NCI-H1092 treated with DMSO at 0.1 percent for 48 hours (cell line): ENCODE measurements at places on chromosomes 16 and 17.
A peak's percentile ranks its signal among the peaks of the same experiment; 100 is the strongest.

DNA sequence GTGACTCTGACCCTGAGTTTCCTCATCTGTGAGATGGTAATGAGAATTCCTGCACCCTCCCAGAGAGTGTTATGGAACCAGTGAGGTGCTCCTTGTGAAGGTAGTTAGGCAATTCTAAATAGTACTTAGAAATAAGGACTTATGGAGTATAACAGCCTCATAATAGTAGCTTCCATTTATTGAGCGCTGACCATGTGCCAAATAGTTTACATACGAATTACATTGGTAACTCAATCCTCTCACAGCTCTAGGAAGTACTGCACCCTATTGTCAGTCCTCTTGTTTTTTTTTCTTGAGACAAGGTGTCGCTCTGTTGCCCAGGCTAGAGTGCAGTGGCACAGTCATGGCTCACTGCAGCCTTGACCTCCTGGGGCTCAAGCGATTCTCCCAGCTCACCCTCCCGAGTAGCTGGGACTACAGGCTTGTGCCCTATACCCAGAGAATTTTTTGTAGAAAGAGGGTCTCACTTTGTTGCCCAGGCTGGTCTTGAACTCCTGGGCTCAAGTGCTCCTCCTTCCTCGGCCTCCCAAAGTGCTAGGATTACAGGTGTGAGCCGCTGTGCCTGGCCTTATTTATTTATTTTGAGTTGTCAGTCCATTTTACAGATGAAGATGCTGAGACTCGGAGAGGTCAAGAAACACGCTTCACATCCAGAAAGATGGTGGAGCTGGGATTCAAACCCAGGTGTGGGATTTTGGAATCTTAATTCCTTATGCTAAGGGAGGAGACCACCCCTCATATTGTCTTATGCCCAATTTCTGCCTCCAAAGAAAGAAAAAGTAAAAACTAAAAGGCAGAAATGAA lies 2.9 kb downstream of the TNS4 start:
- DNase-seq = peak; percentile 9

DNA sequence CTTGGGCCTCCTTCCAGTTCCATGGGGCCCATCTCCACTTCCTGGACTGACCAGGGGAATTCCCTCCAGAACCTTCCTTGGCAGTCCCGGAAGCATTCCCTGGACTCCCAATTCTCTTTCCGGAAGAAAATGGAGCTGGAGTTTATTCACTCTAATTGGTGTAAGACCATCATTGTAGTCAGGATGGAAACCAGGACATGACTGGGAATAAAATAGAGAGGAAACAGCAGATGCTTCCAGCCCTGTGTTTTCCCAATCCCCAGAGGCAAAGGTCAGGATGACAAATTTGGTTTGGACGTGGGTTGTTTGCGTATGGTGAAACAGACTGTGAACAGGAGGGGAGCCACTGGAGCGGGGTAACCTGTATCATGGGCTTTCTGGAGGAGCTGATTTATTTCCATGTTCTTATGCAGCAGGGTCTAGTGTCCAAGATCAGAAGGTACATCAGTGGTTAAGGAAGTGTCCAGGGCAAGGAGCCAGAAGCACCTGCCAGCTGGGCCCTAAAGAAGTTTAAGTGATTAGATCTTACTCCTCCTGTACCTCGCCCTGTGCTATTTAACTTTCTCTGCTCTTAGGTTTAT lies 8.5 kb upstream of the LONP2 start:
- no peak for DNase-seq

DNA sequence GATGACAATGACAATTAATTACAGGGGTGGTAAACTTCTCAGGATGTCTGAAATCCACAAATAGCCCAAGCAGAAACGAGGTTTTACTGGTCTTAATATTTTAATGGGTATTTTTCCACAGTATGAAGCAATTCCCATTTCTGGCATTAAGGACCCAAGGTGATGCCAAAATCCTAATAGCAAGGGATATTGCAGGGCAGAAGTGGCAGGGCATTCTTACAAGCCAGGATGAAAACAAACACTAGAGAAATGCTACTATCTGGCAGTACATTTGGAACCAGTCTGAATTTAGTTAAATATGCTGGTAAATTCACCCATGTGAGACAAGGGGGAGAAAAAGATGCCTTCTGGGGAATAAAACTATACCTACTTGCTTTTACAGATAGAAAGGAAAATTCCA lies 45.2 kb downstream of the RND2 start:
- no peak for DNase-seq

- DNase-seq = peak; percentile 17
Observed at GRCh38 chr16:17364319-17365210, 106.2 kb downstream of the XYLT1 start.

GRCh38 chr17:61584866-61585265 lies 6.2 kb downstream of the NACA2 start:
- DNase-seq = no peak

GRCh38 chr17:73290399-73291259 lies 21.2 kb downstream of the CDC42EP4 start:
- no peak for DNase-seq

GRCh38 chr16:2473446-2473926 lies 1.4 kb upstream of the TBC1D24 start:
- DNase-seq = peak; percentile 53

GRCh38 chr17:9928601-9929333 lies 23.7 kb upstream of the RCVRN start:
- no peak for DNase-seq

DNA sequence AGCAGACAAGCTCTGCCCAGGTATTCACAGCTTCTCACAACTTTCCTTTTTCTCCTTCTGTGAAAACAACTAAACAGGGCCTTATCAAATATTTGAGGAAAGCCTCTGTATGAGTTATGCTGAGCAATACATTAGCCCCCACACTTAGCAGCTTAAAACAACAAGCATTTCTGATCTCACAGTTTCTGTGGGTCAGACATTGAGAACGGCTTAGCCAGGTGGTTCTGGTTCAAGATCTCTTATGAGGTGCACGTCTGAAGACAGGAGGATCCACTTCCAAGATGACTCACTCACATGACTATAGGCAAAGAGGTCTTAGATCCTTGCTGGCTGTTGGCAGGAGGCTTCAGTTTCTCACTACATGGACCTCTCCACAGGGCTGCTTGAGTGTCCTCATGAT lies 181.4 kb upstream of the WSCD1 start:
- no peak for DNase-seq

DNA sequence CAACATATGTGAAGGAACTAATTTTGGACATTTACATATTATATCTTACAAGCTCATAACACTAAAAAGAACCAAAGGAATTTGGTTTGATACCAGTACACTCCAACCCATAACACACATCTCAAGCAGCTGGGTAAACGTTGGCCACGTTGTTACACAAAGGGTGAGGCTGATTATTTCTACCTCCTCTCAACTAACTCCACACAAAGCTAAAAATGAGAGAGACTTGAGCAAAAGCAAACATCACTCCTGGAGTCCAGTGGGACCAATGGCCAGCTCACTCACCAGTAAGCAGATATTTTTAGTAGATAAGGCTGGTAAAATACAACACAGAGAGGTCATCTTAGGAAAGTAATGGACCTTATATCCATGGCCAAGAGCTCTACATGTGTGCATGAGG lies 207.6 kb downstream of the MRTFB start:
- peak; percentile 23 for DNase-seq

DNA sequence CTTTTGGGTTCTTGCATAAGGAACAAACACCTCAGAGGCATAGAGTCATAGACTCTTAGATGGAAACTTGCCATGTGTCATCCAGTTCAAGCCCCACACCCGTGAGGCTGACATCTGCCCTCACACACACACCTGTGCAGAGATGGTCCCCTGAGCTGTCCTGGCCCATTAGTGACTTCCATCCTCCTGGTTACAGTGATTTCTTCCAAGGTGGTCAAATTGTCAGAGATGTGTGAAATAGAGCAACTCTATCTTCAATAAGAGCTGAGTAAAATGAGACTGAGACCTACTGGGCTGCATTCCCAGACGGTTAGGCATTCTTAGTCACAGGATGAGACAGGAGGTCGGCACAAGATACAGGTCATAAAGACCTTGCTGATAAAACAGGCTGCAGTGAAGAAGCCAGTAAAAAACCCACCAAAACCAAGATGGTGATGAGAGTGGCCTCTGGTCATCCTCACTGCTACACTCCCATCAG lies 342.2 kb upstream of the TNRC6C start:
- DNase-seq = no peak

GRCh38 chr17:8909586-8910270 lies 42.3 kb upstream of the PIK3R6 start:
- no peak for DNase-seq
